Retinal pigment epithelial cell (primary cell): ENCODE measurements at places on chromosomes 13 and 19.

- DNase-seq = peak; percentile 5
Observed at GRCh38 chr13:30551189-30551588, 66.5 kb upstream of the USPL1 start.

DNA sequence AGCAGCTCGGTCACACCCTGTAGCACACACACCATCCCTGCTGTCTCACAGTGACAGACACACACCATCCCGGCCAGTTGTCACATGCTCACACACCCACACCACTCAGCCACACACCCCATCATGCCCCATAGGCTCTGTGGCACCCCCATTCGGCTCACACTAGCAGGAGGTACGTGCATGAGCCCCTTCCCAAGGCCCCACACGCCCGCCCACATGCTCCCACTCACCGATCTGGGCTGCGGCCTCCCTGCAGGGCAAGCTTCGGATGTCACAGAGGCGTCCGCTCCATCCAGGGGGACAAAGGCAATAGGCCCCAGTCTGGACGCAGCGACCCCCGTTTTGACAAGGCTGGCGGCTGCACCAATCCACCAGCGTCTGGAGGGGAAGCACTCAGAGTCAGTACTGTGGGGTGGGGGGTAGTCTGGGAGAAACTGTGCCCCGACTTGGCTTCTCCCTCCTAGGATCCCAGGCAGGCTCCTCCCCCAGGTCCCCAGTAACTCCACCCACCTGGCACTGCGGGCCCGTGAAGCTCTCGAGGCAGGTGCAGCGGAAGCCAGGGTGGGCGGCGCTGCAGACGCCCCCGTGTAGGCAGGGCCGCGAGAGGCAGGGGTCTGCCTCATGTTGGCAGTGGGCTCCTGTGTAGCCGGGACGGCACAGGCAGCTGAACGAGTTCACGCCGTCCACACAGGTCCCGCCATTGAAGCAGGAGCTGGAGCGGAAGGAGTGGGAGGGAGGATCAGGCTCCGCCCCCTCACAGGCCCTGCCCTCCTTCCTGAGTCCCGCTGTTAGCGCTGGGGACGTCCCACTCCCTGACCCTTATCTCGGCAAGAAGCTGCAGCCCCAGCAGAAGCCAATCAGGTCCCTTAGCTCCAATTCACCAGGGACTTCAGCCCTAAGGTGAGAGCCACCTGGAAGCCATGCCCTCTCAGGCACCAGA lies 20.1 kb downstream of the NOTCH3 start:
- no peak for DNase-seq

DNA sequence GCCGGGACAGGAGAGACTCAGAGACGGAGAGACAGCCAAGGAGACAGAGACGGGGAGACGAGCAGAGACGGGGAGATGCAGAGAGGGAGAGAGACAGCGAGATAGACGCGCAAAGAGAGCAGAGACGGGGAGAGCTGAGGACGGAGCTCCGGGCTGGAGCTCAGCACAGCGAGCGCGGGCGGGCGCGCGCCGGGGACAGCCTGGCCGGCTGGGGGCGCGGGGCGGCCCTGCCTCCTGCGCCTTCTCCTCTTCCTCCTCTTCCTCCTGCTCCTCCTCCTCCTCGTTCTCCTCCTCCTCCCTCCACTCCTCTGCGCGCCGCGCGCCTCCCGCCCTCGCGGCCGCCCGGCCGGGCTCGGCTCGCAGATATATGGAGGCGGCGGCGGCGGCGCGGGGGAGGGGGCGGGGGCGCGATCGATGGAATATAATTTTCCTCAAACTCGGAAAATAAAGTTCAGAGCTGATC lies at the start of gene ERFL:
Gene ERFL, minus strand, starts transcription at position 229 of the 463 bp plus-strand sequence. CDS start 15,530 bp downstream, outside the sequence.
- DNase-seq = no peak

DNA sequence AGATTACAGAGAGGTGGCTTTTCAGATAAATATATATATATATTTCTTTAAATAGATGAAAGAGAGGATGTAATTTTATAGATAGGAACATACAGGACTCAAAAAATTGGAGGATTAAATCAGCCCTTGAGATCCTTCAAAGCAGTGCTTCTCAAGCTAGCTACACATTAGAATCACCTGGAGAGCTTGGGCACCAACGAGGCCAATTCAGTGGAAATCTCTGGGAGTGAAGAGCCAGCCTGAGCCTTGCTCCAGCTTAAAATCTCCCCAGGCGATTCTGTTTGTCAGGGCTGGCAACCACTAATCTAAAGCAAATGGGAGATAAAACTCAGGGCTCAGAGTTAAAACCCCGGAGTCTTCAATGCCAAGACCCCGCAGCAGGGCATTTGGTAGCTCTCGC lies 15.0 kb upstream of the CLN5 start:
- no peak for DNase-seq

- DNase-seq = no peak
Observed at GRCh38 chr13:42803563-42804204, 22.3 kb downstream of the FAM216B start.

GRCh38 chr19:11093689-11094238 lies 4.5 kb downstream of the LDLR start:
- no peak for DNase-seq

- DNase-seq = no peak
Observed at GRCh38 chr19:2208975-2209374, 27.2 kb downstream of the PLEKHJ1 start.

DNA sequence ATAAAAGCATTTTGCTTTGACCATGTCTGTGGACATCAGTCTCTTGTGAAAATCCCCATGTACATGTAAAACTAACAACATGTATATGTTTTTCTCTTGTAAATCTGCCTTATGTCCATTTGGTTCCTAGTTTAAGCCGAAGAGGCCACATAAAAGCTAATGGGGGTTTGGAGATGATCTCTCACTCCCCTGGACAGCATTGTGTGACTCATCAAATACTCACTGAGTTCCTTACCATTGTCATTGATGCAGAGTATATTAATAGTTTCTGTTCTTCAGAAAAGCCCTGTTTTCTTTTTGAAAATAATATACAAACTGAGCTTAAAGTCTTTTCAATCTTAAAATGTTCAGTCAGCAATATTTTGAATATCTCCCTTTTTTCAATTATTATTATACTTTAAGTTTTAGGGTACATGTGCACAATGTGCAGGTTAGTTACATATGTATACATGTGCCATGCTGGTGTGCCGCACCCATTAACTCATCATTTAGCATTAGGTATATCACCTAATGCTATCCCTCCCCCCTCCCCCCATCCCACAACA lies 536.7 kb upstream of the HTR2A start:
- no peak for DNase-seq

DNA sequence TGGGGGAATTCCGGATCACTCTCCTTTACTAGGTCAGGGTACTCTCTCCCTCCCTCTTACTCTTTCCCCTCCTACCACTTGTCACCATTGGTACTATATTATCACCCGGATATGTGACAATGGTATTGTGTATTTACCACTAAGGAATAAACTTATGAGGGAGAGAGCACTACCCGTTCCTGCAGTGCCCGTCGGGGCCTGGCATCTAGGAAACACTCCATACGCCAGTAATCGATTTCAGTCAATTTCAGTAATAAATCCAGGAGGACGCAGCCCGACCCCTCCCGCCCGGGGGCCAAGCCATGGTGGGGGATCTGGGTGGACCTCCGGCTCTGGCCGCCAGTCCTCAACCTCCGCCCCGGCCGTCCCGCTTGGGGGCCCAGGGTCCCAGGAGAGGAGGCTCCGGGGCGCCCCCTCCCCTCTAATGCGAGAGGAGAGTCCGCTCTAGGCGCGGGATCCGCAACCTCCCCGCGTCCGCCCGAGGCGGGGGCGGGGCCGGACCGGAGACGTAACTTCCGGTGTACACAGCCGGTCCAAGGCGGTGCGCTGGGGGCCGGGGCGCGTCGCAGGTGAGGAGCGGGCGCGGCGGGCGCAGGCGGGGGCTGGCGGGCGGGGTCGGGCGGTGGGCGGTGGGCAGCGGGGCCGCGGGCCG lies at the start of gene GARRE1:
Gene GARRE1, plus strand, starts transcription at position 509 of the 652 bp plus-strand sequence. CDS start 45,920 bp downstream, outside the sequence.
- no peak for DNase-seq

- DNase-seq = no peak
Observed at GRCh38 chr19:46764817-46765291, 18.6 kb upstream of the STRN4 start.

DNA sequence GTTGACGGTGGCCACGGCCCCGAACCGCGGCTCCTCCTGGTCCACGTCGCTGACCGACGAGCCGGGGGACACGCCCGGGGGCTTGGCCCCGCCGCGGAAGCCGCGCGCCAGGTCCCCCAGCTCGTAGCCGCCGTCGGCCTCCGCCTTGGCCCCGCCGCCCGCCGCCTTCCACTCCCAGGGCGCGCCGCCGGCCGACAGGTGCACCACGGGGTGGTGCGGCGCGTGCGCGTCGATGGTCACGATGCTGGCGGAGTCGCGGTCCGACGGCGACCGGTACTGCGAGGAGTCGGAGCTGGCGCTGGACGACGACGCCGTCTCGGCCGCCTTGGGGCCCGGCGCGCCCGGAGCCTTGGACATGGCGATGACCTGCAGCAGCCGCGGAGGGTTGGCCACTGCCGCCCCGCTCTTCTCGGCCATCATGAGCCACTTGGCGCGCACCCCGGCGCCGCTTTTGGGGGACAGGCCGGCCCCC lies 9.0 kb downstream of the PLPPR3 start:
- no peak for DNase-seq

GRCh38 chr13:40275155-40275554 lies 391.3 kb downstream of the FOXO1 start:
- no peak for DNase-seq

DNA sequence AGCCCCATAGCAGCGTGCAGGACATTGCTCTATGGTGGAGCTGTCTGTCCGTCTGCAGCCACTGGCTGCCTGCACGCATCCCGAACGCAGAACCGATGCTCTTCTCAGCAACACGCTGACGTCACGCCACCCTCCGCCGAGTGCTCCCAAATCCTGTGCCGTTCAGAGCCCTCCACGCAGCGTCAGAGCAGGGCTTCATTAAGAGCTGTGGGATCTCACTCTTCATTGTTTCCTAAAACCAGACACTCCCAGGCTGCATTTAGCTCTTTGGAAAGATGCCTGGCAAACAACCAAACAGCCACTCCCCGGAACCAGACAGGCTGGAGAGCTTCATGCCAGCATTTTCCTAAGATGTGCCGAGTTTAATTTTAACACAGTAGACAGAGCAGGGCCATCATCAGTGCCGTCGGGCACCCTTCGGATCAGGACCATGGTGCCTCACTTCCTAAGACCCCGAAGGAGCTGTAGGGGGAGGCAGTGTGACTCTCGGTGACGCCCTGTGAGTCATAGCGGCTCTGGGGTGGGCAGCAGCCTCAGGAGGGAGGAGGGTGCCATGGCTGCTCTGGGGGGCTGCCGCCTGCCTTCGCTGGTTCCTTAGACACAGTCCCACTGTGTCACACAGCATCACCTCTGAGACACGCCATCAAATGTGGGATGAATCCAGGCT lies 131.5 kb upstream of the MCF2L start:
- no peak for DNase-seq
